ENCODE measurements at places on chromosomes 16 and 17. TPM values are rescaled to one million over a fixed set of nuclear protein-coding genes. Genes with fewer than 3 reads are reported as not detected.
A peak's percentile ranks its signal among the peaks of the same experiment; 100 is the strongest.

Gene MYO15A
- total RNA-seq: 3.3 TPM

Gene ALOX12
- 0.86 TPM for total RNA-seq

Gene RHBDL1
- total RNA-seq: 2.0 TPM

Gene MARCHF10
- 5.1 TPM for total RNA-seq

Gene PRR35
- not detected for total RNA-seq

Gene EME1
- 1.8 TPM for total RNA-seq

Gene SERPINF2
- total RNA-seq: 24.1 TPM

Gene STX1B
- total RNA-seq: 0.32 TPM

Gene TMEM238L
- total RNA-seq: not detected

Gene EMP2
- 518 TPM for total RNA-seq

- no peak for DNase-seq
Measured at GRCh38 chr16:88805340-88805715, 1.7 kb downstream of the CDT1 start.

DNA sequence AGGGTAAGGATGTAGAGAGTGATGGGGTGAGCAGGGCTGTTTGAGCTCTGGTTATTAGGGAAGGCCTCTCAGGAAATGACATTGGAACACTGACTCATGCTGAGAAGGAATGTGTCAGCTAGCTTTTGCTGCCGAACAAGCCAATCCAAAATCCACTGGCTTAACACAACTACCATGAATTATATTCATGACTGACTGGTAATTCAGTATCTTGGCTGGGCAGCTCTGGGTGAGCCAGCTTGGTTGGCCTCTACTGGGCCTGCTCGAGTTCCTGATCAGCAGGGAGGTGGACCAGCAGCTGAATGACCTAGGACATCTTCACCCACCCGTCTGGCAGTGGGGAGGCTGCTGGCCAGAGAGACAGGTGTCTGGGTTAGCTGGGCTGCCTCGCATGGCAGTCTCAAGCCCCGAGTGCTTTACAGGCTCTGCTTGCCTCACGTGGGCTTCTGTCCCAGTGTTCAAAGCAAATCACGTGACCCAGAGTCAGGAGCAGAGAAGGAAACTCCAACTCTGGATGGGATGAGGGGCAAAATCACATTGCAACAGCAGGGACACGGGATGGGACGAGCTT, 209.4 kb downstream of the KATNIP start:
- DNase-seq: peak; percentile 32

DNA sequence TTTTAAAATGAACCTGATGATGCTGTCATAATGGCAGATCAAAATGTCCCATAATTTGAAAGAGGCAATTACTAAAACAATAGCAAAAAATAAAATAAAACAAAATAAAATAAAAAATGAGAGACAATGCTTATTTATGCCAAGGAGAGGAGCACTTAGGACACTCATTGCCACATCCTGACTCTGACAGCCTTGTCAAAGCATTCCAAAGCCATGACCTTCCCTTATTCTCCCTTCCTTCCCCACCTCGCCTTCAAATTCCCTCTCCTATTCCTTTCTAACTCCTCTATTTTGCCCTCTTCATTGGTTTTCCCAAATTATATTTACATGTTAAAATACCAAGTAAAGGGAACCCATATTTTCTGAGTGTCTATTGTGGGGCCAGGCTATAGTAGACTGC, 220.0 kb downstream of the CDH13 start:
- DNase-seq: no peak

DNA sequence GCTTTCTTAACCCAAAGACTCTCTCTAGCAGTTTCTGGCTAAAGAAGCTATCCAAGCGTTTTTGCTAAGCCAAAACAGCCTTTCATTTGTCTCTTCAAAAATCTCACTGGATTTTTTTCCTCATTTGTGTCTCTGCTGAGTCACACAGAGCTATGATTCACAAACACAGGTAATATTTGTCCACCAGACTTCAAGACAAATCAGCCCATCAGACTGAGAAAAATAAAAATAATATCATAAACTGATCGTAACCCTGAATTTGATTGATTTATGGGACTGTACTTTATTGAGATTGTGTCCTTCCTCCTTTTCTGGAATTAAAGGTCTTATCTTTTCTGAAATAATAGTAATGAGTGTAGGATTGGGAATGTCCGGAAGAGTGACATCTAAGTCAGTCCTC, 25.8 kb downstream of the TRIM16 start:
- no peak for DNase-seq

- DNase-seq: no peak
Measured at GRCh38 chr16:54236773-54237172, 49.8 kb downstream of the IRX3 start.

DNA sequence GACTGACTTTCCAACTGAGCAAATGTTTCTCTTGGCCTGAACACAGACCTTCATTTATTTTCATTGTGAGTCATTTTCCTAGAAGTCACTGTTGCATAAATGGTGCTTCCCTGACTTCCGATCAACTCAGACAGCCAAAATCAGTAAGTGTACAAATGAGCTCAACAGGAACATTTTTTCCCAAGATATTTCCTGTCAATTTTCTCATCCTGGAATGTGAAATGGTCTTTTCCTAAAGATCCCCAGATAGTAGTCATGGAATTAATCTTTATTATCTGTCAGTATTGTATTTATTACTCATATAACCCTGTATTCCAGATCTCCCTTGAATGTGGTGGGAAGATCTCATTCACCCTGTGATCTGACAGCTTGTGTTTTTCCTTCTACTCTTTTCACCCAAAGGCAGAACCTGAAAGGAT, 360.3 kb upstream of the KIF2B start:
- no peak for DNase-seq

DNA sequence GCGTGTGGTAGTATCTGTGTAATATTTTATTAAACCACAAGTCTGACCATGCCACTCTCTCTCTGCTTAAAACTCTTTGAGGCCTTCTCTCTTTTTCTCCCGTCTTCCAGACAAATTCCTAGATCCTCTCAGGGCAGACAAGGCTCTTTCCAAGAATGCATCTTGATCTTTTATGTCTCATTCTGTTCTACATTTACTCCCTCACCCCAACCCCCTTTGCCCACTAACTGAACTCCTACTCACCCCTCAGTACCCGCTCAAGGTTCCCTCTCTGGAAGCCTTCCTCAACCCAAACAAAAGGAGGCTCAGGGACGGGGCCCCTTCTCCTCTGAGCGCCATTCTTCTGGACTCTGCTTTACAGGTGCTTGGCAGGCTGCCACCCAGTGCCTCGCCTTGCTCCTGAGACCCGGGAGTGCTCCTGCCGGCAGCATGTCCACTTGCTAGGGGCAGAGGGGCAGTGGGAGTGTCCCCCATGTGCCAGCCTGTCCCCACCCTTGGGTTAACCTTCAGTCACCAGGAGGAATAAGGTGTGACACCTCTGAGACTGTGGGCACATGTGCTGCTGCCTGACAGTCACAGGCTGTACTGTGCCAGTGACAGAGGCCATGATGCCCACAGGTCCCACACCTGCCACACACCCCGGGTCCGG, 9.2 kb downstream of the SLC13A2 start:
- DNase-seq: no peak

- no peak for DNase-seq
Measured at GRCh38 chr17:9179602-9180001, 158.3 kb downstream of the NTN1 start.

DNA sequence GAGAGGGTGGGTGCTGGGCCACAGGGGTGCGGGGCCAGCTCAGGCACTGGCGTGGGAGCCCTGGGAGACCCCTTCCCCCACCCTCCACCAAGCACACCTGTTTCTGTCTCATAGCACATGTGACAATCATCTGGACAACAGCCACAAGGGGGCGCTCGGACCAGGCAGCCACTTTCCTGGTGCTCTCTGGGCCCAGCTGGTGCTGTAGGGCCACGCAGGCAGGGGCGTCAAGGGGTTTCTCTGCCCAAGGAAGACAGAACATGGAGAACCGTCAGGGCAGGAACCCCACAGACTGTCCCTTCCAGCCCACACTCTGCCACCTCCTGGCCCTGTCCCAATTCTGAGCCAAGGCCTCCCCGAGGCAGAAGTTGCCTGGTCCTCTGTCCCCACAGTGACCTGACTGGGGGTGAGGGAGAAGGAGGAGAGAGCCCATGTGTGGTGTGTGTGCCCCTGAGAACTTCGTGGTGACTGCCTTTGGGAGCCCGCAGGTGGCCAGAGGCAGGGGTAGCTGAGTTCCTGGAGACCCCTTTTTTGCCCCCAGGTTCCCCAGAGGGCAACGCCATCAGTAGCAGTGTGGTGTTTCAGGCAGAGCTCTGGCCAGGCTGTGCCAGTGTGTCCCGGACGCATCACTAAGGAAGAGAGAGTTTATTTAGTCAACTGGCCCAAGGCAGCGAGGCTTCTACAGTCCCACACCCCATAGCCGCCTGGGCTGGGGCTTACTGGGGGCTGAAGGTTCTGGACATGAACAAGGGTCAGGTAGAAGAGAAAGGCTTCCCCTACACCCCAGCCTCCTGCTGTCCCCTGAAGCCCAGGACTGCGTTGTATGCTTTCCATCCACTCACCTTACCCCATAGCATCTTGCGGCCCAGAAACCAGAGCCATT, 3.1 kb upstream of the SETD6 start:
- DNase-seq: peak; percentile 86

GRCh38 chr17:29621751-29622194, 939 bp downstream of the CORO6 start:
- DNase-seq: no peak

DNA sequence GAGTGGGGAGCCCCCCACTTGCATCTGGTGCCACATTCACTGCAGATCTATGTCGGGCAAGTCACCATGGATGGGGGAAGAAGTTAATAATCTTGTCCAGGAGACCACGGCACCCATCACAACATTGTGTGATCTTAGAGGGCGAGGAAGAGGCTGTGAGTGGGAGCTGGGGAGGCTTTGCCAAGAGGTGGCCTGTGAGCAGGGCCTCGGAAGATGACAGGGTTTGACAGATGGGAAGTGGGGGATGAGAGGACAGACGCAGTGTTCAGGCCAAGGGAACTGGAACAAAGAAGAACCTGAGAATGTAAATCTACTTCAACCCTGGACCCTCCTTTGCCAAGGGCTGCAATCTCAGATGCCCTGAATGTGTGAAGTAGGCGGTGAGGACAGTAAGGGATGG, 12.4 kb downstream of the ACE start:
- DNase-seq: no peak

GRCh38 chr17:74260525-74260850, 13.5 kb upstream of the DNAI2 start:
- no peak for DNase-seq

DNA sequence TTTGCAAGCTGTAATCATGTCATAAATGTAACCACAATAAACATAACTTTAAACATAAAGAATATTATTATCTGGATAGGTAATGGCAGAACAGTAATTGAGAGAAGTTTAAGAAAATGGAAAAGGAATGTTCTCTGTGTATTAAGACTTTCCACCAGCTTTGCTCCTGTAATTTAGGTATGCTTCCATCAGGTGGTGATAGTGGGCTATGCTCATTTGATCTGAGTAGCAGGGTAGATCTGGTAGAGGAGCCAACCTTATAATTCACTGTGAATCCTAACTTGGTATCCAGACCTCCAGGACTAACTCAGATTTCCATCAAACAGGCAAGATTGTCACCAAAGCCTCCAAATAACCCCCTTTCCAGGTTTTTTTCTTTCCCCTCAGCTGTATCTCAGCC, 137.9 kb upstream of the ZKSCAN2 start:
- no peak for DNase-seq

DNA sequence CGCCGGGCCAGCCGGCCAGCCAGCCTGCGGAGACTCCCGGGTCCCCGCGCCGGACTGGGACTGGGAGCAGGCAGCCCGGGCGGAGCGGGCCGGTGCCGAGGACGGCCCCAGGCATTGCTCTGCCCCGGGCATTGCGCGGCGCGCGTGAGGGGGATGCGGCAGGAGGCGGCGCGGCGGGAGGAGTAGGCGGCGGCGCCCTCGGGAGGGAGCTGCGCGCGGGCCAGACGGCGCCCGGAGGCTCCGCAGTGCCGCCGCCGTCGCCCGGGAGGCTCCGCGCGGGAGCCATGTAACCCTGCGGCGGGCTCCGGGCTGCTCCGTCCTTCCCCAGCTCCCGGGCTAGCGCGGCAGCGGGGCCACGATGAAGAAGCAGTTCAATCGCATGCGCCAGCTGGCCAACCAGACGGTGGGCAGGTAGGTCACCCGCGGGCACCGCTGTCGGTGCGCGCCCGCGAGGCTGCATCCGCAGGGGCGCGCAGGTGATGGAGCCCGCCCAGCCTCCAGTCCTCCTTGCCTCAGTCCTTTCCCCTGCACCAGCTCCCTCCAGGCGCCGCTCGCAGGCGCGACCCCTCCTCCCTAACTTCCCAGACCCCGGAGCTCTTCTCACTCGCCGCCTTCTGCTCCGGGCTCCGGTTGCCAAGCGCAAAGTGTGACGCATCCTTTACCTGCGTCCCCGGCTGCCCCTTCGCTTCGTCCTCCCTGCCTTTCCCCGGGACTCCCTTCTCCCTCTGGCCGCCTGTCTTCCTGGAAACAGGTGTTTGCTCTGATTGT, at the start of gene ARHGAP44:
Gene ARHGAP44, plus strand, starts transcription at position 18 of the 768 bp plus-strand sequence. Its CDS starts 341 bp downstream, at position 359.
- peak; percentile 71 for DNase-seq

GRCh38 chr16:4021070-4021779, 95.0 kb downstream of the ADCY9 start:
- peak; percentile 86 for DNase-seq

DNA sequence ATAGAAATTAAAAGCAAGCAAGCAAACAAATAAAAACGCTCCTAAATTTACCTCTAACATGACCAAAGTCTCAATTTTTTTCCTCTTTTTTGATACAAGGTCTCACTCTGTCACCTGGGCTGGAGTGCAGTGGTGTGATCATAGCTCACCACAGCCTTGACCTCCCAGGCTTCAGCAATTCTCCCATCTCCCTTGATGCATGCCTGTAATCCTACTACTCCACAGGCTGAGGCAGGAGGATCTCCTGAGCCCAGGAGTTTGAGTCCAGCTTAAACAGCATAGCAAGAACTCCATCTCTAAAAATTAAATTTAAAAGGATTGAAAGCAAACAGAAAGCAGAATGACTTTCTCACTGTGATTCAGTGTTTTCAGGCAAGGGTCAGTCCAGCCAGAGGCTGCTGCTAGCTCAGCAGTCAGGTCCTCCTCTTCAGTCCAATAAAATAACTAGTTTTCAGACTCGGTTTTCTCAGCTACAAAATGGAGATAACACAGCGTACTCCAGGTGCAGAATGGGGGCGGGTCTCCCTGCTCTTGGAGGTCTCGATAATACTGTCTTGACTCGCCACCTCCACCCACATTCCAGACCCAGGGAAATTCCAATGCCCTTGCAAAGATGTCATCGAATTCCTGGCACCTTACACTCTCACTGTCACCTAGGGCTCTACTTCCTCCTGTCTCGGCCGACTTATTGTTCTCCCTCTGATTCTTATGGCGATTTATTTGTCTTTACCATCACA, 20.7 kb upstream of the MRTFB start:
- DNase-seq: no peak
